ENCODE measurements at places on chromosomes 7 and 10.

- DNase-seq, result no peak
Observed at GRCh38 chr7:16697507-16698199, 51.7 kb downstream of the BZW2 start.

DNA sequence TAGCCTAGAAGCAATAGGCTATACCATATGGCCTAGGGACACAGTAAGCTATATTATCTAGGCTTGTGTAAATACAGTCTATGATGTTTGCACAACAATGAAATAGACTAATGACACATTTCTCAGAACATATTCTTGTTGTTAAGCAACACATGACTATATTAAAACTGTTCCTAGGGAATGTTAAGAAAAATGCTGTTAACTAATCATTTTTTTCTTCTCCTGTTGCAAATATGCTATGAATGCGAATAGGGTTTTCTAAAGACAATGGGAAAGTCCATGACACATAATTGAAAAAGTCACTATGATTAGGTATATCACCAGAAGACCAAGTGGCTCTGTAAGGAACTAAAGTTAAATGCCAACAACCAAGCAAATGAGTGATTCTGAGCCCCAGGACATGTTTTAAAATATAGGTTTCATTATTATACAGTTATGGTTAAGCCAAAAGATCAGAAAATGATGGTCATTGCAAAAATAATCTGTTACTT is 454.0 kb upstream of the SORCS1 start:
- DNase-seq, result no peak

DNA sequence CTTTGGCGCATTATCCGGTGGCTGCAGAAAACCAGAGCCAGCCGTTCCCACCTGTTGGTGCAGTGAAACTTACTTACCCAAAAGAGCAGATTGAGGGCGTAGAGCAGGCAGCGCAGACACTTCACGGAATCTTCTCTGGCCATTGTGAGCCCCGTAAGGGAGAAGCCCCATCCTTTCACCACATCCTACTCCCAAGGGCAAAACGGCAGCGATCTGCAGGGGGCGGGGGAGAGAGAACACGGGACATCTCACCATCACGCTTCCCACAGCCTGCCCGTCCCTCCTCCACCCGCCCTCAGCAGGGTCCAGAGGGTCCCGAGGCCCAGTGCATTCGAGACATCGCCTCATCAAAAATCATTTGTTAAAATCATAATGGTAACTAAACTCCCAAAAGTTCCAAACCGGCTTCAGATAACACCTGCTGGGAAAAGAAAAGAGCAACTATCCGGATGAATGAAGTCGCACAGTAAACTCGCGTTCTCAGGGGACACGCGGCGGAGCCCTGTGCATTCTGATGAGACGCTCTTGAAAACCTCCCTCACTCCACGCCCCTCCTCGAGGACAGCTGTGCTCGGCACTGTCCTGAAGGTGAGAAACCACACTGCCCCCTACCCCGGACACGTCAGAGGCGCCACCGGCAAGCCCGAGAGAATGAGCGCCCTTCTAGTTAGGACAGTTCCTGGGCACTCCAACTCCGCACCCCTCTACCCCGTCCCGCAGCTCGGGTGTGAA is 1.2 kb downstream of the TSPAN12 start:
- no peak for DNase-seq

DNA sequence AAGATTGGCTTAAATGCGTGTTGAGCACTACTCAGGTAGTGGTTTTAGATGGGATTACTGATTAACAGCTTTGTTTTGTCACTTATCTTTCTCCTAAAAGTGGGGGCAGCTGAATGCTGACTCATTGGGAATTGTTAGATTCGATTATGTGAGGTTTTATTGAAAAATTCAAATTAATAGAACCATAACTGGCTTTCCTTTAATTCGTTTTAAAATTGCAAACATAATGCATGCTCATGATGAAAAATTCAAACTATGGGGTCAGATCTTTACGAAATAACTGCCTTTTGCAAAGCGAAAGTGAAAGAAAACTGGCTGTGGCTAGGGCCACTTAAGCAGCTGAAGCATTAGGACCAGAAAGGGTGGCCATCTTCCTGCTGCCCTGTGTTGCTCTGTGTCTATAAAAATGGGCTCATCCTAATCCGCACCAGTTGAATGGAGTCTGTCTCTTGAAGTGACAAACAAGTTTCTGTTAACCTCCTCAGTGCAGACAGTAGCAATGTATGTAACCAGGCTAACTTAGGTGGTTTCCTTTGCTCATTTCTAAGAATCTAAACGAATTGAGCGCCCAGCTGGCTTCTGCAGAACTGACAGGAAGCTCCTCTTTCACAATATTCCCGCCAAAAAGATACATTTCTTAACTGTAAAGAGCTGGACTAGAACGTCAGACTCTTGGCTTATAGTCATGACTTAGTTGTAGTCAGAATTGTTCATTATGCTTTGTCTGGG is 27.8 kb downstream of the DENND10 start:
- no peak for DNase-seq

- no peak for DNase-seq
Observed at GRCh38 chr7:152512706-152513105, 76.9 kb upstream of the KMT2C start.

GRCh38 chr10:60607372-60607771 is 170.9 kb upstream of the CDK1 start:
- DNase-seq, result no peak

- no peak for DNase-seq
Observed at GRCh38 chr7:18778594-18778993, 283.0 kb downstream of the HDAC9 start.

- no peak for DNase-seq
Observed at GRCh38 chr10:13296476-13296875, 3.4 kb downstream of the PHYH start.

DNA sequence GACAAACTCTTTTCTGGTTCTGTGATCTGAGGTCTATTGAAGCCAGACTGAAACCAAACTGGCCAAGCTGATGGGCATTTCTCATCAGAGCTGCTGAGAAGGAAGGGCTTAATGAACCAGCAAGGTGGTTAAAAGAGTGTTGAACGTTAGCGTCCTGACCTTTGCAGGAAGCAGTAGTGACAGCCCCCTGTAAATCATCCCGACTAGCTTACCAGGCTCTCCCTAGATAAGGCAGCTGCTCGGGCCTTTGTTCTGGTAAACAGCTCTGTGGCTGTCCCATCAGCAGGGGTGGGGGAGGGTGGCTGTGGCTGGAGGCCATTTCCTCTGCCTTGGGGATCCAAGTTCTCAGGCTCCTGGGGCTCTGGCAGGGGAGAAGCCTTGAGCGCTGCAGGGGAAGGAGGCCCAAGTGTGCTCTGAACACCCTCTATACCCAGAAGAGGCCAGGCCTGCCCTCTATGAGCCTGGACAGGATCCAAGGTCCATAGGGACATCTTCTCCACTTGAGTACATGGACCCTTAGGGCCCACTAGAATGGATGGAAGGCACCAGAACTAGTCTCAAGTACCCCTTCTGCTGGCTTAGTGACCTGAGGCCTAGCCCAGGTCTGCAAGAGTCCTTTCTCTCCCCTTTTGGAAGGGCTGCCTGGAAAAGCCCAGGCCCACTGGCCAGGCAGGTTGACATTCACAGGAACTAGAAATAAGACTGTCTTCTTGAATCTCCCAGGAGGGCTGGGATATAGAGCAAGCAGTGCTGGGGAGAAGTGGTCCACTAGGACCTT is 134.6 kb downstream of the ARHGAP22 start:
- DNase-seq, result no peak

DNA sequence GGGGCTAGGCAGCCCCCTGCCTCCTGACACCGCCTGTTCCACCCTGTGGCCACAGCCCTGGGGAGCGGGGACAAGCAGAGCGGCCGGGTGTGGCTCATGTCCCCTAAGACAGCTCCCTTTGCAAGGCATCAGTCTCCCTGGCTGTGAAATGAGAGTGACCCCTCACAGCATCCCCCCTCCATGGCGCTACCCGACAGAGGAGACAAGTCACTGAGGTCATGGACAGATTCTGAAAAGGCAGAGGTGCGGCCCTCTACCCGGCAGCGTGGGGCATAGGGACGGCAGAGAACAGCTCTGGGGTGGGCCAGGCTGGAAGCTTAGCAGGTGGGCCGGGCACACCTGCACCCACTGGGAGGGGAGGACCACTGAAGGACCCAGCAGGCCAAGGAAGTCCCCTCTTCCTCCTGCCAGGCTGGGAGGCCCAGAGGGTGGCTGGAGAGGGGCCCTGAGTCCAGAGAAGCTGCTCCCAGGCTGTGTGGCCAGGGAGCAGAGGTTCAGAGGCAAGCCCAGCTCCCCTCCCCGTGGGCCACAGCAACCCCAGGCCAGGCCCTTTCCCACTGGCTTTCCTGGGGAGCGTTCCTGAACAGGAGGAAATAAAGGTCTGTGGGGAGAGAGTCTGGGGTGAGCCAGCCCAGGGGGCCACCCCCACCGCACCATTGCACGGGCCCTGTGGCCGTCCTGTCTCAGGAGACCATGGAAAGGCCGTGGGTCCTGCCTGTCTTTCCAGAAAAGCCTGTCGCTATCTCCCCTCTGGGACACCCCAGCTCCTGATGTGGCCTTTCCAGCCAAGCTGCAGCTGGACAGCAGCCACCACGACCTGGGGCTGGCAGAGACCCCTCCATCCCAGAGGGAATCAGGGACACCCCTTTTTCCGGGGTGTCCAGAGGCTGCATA is 1.7 kb downstream of the ADAP1 start:
- no peak for DNase-seq

- no peak for DNase-seq
Observed at GRCh38 chr7:138542183-138542582, 82.1 kb downstream of the TRIM24 start.

GRCh38 chr10:54749623-54750022 is 51.4 kb downstream of the PCDH15 start:
- no peak for DNase-seq

DNA sequence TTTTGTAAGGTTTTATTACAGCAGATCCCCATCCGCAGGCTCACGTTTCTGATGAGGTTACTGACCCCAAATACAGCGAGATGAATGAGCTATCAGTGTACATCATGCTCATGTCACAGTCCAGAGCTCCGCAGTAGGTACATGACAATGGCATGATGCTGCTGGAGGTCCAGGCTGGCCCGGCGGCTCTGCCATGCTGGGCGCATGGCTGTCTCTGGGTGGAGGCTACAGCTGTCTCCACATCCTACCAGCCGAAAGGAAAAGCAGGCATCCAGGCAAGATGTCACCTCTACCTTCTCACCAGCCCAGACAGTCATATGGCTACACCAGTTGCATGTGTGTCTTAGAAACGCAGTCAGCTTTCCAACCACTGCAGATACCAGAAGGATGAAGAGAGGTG is 90.9 kb upstream of the RNF32 start:
- no peak for DNase-seq

- no peak for DNase-seq
Observed at GRCh38 chr10:129725482-129725881, 238.6 kb downstream of the EBF3 start.

GRCh38 chr10:63708421-63708820 is 187.2 kb downstream of the REEP3 start:
- DNase-seq, result no peak

- no peak for DNase-seq
Observed at GRCh38 chr7:30429156-30429530, 49.4 kb downstream of the NOD1 start.

DNA sequence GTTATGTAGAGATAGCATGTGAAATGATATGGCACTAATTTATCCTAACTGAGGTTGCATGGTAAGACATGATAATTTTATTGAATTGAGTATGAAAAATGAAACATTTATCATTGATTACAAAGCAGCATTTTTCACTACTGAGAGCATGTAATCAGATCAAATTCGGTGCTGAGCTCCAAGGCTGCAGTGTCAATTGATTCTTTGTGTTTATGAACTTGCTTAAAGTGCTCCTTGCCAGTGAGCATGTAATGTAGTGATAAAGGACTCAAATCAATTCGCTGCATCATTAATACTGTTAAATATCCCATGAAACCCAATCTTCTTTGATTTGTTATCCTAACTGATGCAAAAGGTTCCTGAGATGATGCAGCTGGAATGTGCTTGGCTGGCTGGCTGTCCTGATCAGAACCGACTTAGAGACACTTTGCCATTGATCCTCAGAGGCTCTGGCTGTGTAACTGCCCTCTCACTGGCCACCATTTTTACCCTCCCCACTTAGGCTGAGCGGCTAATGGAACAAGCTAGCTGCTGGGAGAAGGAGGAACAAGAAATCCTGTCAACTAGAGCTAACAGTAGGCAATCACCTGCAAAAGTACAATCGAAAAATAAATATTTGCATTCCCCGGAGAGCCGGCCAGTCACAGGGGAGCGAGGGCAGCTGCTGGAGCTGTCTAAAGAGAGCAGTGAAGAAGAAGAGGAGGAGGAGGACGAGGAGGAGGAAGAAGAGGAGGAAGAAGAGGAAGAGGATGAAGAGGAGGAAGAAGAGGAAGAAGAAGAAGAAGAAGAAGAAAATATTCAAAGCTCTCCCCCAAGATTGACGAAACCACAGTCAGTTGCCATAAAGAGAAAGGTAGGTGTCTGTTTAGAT is 89.8 kb upstream of the SAMD8 start:
- DNase-seq, result no peak

DNA sequence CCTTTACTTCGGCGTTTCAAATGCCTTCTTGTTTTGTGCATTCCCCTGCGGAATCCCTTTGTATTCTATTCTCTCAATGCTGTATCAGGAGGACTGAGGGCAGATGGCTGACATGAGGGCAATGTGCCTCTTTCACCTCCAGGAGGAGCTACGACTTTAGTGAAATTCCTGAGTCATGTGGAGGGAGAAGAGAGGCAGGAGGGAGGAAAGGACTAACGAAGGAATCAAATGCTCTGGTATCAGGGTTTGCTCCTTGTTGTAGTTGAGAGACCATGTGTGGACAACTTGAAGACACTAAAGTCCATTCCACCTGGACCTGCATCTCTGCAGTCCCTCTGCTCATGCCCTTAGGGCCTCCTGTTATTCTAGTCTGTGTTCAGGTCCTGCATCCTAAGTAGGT is 40.2 kb upstream of the PRSS58 start:
- DNase-seq, result no peak

DNA sequence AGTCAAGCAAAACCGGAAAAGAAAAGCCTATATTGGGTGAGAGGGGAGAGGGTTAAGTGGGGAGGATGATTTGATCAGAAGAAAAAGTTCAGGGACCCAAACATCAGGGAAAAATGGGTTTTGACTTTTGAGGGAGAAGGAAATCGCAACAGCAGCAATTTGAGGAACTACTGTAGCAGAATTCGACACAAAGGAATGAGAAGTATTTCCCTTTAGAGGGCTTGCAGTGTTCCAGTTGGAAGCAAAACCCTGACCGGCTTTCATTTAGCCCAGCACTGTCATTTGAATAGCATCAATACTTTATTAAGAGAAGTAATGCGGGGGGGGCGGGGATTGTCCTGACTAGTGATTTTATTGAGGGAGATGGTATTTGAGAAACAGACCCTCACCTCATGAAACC is 37.2 kb upstream of the GATA3 start:
- DNase-seq, result no peak

GRCh38 chr10:59243611-59244195 is 67.3 kb downstream of the PHYHIPL start:
- no peak for DNase-seq
